ENCODE measurements at places on chromosomes 7 and 10.

- no peak for DNase-seq
Measured at GRCh38 chr7:32501522-32501921, 6.2 kb downstream of the AVL9 start.

- DNase-seq = peak; percentile 24
Measured at GRCh38 chr10:33661580-33662336, 327.3 kb upstream of the NRP1 start.

- DNase-seq = no peak
Measured at GRCh38 chr10:44845361-44846175, 65.6 kb upstream of the TMEM72 start.

GRCh38 chr10:101207026-101207425 is 22.2 kb downstream of the LBX1 start:
- DNase-seq = no peak

DNA sequence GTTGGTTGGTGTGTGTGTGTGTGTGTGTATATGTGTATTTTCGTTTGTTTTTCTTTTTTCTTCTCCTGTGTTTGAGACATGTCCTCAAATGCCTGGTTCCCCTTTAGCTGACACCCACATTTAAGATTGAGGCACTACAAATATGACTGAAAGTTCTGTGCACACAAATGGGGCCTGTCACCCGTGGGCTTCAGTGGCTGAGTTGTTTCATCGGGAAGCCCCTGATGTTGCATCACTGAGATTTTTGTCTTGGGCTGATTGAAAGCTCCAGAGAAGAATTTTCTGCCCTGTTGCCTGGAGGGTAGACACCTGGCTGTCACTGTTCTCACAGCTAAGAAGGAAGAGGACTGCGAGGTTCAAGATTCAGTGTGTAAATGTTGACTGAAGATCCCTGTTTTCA is 283.8 kb upstream of the C7orf33 start:
- no peak for DNase-seq

- no peak for DNase-seq
Measured at GRCh38 chr10:116207690-116208089, 65.3 kb downstream of the GFRA1 start.

- no peak for DNase-seq
Measured at GRCh38 chr7:1587738-1588137, 17.9 kb upstream of the PSMG3 start.

- DNase-seq = no peak
Measured at GRCh38 chr7:504221-505111, 15.2 kb downstream of the PDGFA start.

DNA sequence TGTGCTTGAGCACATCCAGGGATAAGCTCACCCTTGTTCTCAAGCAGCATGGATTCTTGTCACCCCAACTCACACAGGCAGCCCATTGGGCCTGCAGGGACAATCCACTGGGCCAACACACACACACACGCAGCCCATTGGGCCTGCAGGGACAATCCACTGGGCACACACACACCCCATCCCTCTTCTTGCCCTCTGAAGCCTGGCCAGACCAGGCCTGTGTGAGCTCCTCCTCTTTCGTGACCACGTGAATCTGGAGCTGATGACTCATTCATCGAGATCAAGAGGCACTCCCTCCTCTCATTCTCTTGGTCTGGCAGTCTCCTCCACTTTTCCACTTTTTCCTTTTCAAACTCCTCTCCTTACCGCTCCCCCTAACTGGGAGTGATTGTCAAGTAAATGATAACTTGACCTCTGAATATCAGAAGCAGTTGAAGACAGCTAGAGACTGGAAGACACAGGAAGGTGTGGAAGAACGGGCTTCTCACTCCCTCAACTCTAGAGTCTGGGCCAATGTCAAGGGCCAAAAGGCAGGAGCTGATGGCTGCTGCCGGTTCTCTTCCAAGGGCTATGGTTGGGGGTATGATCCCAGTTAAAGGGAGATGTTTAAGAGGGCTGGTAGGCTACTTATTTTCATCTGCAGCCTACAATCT is 89.7 kb downstream of the HIPK2 start:
- DNase-seq = no peak

DNA sequence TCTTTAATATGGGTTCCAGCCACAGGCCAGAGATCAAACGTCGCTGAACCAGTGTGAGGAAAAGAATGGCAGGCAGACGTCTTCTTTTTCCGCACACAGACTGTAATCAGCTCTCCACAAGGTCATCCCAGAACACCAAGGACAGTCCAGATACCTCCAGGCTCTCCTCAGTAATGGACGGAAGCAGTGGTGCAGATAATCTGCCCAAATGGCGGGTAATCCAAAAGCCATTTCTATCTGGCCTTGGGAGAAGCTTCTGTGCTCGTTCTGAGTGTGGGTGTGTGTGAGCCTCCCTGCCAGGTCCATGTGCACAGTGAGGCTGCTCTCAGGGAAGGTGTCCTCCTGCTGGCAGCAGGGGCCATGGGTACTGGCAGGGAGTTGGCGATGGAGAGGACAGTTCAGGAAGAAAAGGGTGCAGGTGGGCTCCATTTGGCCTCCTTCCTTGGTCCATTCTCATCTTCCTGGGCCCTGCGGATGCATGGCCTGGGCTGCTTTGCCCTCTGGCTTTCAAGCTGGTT is 15.6 kb upstream of the TEX36 start:
- no peak for DNase-seq

- no peak for DNase-seq
Measured at GRCh38 chr7:117590191-117590590, 110.4 kb downstream of the CFTR start.

DNA sequence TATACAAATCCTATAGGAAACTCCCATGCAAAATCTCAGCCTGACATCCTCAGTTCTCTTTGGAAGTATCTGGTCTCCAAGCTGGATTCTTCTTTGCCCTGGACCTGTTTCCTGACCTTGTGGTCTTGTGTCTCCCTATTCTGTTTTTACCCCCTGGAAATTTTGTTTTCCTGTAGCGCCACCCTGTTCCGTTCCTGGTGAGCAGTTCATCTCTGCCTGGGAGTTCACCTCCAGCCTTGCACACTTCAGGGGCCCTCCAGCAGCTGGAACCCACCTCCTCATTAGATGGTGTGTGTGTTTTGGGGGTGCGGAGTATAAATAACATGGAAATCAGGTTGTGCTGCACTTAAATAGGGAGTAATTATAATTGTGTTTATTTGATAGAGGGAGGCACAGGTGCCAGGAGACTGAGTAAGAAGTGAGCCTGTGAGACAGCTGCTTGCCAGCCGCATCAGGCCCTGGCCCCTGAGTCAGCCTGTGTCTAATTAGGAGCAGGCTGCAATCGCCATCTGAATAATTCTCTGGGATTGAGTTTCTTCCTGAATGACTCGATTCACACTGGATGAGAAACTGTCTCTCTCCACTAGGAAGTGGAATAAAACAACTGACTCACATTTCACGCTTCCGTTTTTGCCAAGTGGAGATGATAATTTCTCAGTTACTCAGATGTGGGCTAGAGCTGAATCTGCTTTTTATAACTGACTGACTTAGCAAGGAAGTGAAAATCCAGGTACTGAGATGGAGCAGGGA is 69.4 kb upstream of the HECTD2 start:
- no peak for DNase-seq

- DNase-seq = no peak
Measured at GRCh38 chr7:105141068-105141467, 127.1 kb downstream of the KMT2E start.

- no peak for DNase-seq
Measured at GRCh38 chr10:121250995-121251764, 347.1 kb downstream of the FGFR2 start.

DNA sequence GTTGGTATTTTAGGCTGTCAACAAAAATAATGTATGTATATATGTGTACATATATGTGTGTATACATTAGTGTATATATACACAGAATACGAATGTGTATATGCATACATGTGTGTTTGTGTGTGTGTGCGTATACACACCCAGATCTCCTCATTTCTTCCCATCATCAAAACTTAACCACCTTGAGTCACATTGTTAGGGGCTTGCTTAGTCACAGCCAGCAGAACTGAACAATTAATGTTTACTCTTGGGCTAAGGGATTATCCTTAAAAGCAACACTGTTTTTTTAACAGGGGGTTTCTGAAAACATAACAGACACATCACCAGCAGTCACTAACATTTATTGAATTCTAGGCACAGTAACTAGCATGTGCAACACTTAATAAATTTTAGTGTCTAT is 83.0 kb upstream of the ASAH2 start:
- DNase-seq = no peak

- DNase-seq = no peak
Measured at GRCh38 chr10:10846504-10846900, 171.2 kb upstream of the CELF2 start.

DNA sequence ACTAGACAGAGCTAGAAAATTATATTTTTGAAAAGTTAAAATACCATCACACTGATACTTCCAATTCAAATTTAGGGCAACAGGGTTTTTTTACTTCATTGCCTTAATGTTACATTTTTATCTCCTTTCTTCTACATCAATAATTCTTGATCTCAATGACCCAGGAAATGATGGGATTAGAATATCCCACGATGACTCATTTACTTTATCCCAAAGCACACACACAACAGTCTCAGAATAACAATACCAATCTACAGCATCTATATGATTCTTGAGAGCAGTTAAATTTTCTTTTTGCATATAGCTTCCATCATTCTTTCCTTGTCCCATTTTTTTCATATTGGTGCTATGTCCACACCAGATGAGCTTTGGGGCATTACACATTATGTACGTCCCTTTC is 98.4 kb upstream of the EEPD1 start:
- no peak for DNase-seq

GRCh38 chr7:67843001-67843565 is 846.5 kb downstream of the TYW1 start:
- DNase-seq = no peak

- no peak for DNase-seq
Measured at GRCh38 chr7:134513169-134513752, 14.1 kb upstream of the AKR1B10 start.

DNA sequence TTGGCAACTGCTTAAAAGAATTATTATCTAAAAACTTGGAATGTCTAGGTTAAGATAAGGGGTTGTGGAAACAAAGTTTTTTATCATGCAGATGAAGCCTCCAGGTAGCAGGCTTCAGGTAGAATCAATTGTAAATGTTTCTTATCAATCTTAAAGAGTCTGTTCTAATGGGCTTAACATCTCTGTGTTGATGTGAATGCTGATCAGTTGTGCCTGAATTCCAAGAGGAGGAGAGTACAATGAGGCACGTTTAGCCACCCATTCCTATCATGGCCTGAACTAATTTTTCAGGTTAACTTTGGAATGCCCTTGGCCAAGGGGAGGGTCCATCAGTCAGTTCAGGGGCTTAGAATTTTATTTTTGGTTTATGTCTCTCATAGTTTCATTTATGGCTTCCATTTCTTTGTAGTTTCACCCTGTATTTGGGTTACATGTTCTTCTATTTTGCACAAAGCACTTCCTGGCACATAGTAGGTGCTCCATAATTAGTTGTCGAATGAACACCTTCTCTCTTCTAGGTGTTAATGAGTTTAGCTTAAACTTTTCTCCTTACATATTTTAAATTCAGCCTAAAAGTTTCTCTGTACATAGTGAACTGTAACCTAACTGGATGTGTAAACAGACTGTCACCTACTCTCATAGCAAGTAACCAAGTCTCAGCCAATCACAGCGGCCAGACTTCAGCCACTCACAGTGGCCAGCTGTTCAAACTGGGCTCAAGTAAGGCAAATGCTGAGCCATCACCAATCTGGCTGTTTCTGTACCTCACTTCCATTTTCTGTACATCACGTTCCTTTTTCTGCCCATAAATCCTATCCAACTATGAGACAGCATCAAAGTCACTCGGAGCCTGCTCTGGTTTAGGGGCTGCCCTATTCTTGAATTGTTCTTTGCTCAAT is 34.7 kb downstream of the ALOX5 start:
- DNase-seq = no peak

- no peak for DNase-seq
Measured at GRCh38 chr10:287026-287709, 151.9 kb downstream of the ZMYND11 start.

GRCh38 chr10:62638062-62638477 is 166.4 kb upstream of the ADO start:
- no peak for DNase-seq

- no peak for DNase-seq
Measured at GRCh38 chr10:4107285-4107851, 322.4 kb upstream of the KLF6 start.

- no peak for DNase-seq
Measured at GRCh38 chr7:88357781-88358525, 51.3 kb upstream of the STEAP4 start.

DNA sequence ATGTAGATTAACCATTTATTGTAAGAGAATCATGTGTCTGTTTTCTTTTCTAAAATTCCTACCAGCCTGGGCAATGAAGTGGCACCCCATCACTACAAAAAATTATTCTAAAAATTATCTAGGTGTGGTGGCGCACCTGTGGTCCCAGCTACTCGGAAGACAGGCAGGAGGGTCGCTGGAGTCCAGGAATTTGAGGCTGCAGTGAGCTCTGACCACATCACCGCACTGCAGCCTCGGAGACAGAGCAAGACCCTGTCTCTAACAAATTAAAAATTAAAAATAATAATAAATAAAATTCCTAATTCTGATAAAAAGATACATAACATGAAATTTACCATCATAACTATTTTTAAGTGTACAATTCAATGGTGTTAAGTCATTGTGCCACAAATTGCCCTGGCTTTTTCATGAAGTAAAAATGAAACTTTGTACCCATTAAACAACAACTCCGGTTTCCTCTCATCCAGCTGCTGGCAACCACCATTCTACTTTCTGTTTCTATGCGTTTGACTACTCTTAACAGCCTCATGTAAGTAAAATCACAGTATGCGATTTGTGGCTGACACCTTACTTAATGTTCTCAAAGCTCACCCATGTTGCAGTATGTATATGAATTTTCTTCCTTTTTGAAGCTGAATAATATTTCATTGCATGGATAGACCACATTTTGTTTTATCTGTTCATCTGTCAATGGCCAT is 20.6 kb upstream of the USP6NL start:
- DNase-seq = no peak

GRCh38 chr7:99173787-99174186 is 29.9 kb upstream of the SMURF1 start:
- DNase-seq = no peak

- no peak for DNase-seq
Measured at GRCh38 chr10:21724020-21724589, 190.1 kb downstream of the MLLT10 start.

- DNase-seq = no peak
Measured at GRCh38 chr7:2843711-2844152, 376 bp downstream of the GNA12 start.
